Sigmoid colon (tissue), 7 donors: ENCODE measurements at places on chromosomes 4 and X. TPM values are rescaled to one million over a fixed set of nuclear protein-coding genes. Genes with fewer than 3 reads are reported as not detected.

The CCDC110 gene
- total RNA-seq: 9.3 TPM

The PARM1 gene
- 60.9 TPM for total RNA-seq

The TMPRSS11F gene
- total RNA-seq: not detected

The POLN gene
- 9.4 TPM for total RNA-seq

The CCDC149 gene
- total RNA-seq: 16.8 TPM

The PAGE2 gene
- not detected for total RNA-seq

The MAOA gene
- 116 TPM for total RNA-seq

The EVC2 gene
- total RNA-seq: 8.6 TPM

The F8A2 gene
- total RNA-seq: not detected

The SHROOM2 gene
- total RNA-seq: 2.0 TPM

The UGT2B10 gene
- not detected for total RNA-seq

The ANXA3 gene
- total RNA-seq: 17.8 TPM

The RASL11B gene
- 0.36 TPM for total RNA-seq

The TMEM47 gene
- total RNA-seq: 84.1 TPM
